ENCODE measurements at places on chromosomes 4 and X.

- peak; percentile 97 for DNase-seq
Measured at GRCh38 chr4:87092389-87093141, 127.9 kb downstream of the KLHL8 start.

DNA sequence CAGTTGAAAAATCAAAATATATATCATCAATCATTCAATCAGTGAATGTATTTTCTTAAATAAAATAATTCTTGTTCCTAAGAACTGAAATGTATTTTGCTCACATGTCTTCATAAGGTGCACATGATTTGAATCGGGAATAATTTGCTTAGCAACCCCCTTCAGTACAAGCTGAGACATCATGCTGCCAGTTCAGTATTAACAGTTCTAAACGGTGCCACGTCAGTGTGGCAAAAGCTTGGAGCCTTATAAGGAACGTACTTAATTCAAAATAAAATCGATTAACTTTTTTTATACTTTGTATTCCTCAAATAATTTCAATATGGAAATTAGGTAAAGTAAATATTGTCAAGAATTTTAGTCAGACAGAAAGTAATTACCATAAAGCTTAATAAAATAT lies 287.9 kb downstream of the CCSER1 start:
- DNase-seq = no peak

GRCh38 chr4:177005674-177006230 lies 213.0 kb upstream of the VEGFC start:
- DNase-seq = no peak

- no peak for DNase-seq
Measured at GRCh38 chr4:90186229-90186628, 59.0 kb downstream of the CCSER1 start.

DNA sequence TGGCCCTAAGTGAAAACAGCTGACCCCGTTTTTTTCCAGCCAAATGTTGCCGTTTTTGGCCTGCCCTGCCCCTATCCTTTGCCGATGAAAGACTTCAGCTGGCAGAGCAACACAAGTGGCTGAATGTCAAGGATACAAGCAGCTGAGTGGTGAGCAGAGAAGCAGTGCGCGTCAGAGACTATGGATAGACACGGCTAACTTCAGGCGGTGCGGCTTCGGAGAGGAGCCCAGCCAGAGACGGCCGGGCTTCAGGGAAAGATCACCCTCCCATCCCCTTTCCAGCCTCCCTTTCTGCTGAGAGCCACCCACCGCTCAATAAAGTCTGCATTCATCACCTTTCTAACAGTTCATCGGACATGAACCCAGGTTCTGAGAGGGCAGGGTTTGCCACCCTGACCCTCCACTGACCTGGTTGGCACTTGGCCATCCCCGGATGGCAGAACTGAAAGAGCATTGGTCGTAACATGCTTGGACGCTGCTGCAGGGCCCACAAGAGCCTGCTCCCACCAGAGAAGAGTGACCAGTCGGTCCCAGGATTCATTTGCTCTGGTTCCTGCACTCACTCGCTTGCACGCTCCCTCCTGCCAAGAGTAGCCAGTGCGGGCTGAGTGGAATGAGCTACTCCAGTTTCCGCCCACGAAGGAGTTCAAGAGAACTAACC lies 125.8 kb downstream of the PPEF1 start:
- DNase-seq = no peak

DNA sequence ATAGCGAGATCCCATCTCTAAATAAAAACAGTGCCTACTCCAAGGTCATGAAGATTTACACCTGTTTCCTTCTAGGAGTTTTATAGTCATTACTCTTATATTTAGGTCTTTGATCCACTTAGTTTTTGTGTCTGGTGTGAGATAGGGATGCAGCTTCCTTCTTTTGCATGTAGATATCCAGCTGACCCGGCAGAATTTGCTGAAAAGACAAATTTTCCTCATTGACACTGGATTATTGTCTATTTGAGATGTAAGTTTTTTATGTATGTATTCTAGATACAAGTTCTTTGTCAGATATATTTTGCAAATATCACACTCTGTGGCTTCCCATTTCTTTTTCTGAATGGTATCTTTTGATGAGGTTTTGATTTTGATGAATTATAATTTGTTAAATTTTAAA lies 85.4 kb downstream of the RFC1 start:
- DNase-seq = no peak

Data from RWPE1 (cell line).